Right atrium auricular region (tissue), 2 donors: ENCODE measurements at places on chromosomes 1 and 21. TPM values are rescaled to one million over a fixed set of nuclear protein-coding genes. Genes with fewer than 3 reads are reported as not detected.

DNA sequence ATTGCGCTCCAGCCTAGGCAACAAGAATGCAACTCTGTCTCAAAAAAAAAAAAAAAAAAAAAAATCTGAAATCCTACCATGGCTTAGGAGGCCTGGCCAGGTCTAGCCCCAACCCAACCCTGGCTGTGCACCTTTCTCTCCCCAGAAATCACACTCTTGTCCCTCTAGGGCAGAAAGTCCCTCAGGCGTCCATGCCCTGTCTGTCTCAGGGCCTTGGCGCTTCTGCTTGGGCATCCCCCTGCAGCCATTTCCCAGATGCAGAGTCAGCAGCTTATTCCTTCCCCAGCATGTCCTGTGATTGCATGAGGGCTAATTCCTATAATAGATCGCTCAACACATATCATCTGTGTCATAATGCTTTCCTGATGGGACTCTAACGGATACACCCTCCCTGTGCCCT is 57.3 kb upstream of the PCP4 start:
- no peak for DNase-seq

- DNase-seq, result no peak
Measured at GRCh38 chr21:36145259-36145658, 10.4 kb downstream of the CBR3 start.

GRCh38 chr1:44296086-44296485 is 59.0 kb downstream of the ERI3 start:
- no peak for DNase-seq

DNA sequence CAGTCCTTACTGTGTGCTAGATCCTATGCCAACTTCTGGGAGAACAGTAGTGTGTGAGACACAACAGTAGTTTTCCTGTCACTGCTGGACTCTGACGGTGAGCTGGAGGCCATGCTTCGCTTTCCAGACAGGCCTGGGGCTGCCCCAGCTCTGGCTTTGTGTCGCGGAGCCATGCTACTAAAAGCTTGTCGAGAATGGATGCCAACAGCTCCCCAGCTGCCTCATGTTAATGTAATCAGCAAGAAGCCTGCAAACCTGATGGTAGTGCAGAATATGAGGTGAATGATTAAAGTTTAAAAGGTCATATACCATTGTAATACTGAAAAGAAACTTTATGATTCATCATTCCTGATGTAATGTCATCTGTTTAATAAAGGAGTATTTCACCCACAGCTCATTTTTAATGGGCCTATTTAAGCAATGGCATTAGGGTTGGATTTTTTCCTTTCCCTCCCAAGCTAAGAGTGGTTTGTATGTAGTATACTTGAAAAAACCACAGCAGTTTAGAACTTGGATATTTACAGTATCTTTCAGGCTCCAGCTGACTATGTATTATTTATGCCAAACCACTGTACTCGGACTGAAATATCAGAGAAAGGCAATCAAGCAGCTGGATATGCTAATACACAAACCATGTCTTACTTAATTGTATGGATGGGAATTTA is 343.0 kb downstream of the NUF2 start:
- DNase-seq, result no peak

GRCh38 chr1:239892602-239893001 is 199.1 kb upstream of the FMN2 start:
- no peak for DNase-seq

DNA sequence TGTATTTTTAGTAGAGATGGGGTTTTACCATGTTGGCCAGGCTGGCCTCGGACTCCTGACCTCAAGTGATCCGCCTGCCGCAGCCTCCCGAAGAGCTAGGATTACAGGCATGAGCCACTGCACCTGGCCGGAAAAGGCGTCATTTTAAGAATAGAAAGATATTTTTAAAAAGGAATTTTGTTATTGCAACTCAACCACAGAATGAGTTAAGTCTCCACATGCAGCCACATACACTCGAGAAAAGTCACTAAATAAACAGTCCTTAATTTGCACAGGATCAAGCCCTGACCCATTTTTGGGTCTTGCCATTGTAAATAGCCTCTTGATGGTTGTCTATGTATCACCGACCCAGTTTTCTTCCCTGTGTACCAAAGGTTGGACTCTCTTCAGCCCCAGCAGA is 85.5 kb downstream of the FBXO2 start:
- DNase-seq, result no peak

- DNase-seq, result no peak
Measured at GRCh38 chr1:29451368-29451892, 215.1 kb downstream of the PTPRU start.

DNA sequence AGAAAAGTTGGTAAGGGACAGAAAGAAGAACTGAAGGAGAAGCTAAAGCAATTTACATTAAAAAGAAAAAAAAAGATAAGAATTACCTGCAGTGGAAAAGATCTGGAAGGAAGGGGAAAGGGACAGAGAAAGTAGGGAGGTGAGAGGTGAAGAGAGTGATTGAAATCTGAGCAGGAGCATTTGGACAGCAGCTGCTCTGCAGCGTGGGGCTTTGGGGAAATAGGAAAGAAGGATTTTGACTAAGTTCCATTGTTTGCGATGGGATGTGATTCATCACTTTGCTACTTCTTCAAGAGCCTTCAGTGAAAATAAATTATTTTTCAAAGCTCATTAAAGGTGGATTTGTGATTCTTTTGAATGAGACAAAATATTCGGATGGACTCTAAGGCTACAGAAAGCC is 26.1 kb upstream of the NMNAT2 start:
- no peak for DNase-seq

DNA sequence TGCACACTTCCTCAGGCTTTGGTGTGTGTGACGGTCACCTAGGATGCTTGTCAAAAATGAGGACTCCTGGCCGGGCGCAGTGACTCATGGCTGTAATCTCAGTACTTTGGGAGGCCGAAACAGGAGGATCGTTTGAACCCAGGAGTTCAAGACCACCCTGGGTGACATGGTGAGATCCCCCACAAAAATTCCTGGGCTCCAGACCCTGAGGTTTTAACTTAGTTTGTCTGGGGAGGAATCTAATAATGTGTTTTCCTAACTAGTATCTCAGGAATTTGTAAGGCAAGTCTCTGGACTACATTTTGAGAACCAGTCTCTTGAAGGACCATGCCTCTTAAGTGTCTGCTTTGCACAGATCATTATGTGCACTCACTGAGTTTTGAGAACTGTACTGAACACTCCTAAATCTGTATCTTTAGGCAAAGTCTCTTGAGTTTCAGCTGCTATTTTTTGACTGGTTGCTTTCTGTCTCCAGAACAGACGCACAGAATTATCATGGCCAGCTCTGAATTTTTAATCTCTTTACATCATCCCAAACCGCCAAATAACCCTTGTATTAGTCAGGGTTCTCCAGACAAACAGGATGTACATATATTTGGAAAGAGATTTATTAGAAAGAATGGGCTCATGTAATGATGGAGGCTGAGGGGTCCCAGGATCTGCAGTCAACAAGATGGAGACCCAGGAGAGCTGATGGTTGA is 45.5 kb upstream of the VANGL1 start:
- no peak for DNase-seq

- DNase-seq, result no peak
Measured at GRCh38 chr21:30232011-30232410, 16.1 kb upstream of the CLDN8 start.

- no peak for DNase-seq
Measured at GRCh38 chr21:45011911-45012661, 62.3 kb upstream of the ADARB1 start.

GRCh38 chr1:165481820-165482532 is 37.0 kb upstream of the RXRG start:
- DNase-seq, result no peak

DNA sequence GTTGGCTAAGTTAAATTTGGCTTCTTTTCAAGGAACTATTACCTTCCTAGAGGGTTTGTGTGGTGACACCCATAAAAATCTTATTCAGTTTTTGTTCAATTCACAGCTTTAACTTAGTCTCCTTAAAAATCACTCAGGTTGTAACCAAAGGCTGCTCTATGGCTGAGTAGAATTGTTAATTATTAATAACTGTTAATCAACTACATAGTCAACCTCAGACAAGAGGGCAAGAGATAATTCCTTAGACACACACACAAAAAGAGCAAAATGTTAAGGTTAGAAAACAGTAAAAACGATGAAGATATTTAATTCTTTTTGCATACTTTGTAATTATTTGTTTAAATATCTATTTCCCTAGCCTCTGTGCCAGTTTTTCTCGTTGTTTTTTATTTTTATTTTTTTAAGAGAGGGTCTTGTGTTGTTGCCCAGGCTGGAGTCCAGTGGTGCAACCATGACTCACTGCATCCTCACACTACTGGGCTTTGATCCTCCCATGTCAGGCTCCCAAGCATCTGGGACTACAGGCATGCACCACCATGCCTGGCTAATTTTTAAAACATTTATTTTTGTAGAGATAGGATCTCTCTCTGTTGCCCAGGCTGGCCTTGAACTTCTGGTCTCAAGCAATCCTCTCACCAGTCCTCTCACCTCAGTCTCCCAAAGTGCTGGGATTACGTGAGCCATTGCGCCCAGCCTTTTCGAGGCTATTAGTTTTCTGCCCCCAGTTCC is 215.2 kb downstream of the DISC1 start:
- no peak for DNase-seq

GRCh38 chr1:221188458-221188857 is 309.2 kb downstream of the HLX start:
- no peak for DNase-seq

DNA sequence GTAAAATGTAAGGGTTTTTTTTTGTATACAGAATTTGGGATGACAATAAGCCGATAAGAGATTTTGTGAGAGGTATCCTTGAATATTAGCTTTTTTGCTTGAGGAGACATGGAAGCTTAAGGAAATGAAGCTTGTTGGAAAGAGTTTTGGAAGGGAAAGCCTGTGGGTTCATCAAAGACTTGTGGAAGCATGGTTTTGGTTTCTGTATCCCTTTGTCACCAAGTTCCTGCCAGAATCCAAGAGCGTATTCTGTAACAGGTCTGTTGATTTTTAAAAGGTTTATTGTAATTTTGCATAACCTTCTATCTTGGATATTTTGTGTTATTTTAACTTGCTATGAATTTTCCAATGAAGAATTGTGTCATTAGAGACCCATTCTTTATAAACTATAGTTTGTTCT is 38.1 kb downstream of the TMED5 start:
- DNase-seq, result no peak

- DNase-seq, result no peak
Measured at GRCh38 chr21:17828223-17828622, 9.1 kb upstream of the C21orf91 start.

GRCh38 chr1:54866801-54867716 is 19.9 kb downstream of the DHCR24 start:
- DNase-seq, result no peak

DNA sequence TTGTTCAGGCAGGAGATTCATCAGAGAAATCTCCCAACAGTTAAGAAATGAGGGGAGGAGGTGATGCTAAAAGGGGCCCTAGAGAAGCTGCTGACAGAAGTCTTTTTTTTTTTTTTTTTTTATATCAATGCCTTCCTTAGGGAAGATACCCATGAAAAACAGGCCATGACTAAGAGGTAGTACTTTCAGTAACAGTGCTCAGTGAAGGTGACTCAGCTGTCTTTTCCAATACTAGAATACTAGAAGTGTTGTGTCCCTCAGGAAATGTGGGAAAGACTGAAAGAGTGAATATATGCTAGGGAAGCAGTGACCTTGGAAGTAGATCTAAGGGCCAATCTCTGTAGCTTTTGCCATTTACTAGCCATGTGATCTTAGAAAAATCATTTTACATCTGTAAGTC is 52.4 kb upstream of the SLFNL1 start:
- DNase-seq, result no peak

GRCh38 chr1:226606311-226607267 is 58.0 kb downstream of the STUM start:
- no peak for DNase-seq

- DNase-seq, result no peak
Measured at GRCh38 chr1:209134001-209134400, 449.5 kb upstream of the CAMK1G start.

DNA sequence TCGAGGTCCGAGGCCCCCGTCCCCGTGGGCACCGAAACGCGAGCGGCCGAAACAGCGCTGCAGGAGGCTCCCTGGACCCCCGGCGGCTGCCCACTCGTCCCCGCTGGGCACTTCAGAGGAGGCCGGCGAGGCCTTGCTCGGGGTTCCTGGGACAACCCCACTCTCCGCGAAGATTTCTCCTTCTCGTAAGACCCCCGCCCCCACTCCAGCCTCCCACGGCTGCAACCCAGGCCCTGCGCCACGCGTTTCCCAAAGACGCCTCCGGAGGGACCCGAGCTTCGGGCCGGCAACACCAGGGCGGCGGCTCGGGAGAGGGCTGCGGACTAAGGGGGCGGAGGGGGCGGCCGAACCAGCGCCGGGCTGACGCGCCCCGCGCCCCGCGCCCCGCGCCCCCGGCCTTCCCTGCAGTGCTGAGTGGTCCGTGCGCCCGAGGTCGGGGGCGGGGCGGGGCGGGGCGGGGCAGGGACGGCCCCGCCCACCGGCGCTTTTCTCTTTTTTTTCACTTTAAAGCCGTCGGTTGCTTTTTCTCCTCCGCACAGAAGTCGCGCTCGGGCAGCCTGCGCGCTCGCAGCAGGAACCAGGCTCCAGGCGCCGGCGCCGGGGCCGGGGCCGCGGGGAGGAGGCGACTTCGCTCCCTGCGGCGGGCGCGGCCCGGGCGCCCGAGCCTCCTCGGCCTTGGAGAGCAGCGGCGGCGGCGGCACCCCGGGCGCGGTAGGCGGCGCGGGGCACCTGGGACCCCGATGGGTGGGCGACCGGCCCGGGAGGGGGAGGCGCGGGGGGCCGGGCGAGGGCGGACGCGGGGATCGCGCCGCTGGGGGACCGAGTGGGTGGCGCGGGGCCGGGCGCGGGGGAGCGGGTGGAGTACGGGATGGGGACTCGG is at the start of gene SPSB1:
TSS of gene SPSB1 (plus strand) at position 534 of the 880 bp plus-strand sequence. CDS start 62,998 bp downstream, outside the sequence.
- DNase-seq, result peak; percentile 79

DNA sequence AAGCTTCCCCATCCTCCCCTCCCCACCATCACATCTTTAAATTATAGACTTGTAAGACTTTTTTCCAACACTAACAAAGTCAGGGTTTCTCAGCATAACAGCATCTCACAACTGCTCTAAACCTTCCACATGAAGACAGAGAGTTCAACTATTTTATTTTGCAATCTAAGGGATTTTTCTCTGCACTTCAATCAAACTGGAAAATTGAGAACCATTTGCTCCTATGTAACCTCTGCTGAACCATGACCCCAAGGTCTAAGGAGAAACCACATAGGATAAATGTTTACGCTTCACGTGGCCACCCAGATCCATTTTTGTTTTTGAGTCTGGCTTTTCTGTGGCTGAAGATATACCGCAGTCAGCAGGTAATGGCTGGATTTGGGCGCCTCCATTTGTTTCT is 13.2 kb downstream of the ERRFI1 start:
- DNase-seq, result no peak

GRCh38 chr1:44377925-44378784 is 23.1 kb upstream of the ERI3 start:
- DNase-seq, result no peak

TRIM17 gene
- not detected for total RNA-seq

ARMH1 gene
- total RNA-seq, result 5.2 TPM

C1QB gene
- 82.5 TPM for total RNA-seq

DUSP23 gene
- 42.9 TPM for total RNA-seq

KANK4 gene
- 0.12 TPM for total RNA-seq

GJA4 gene
- 50.9 TPM for total RNA-seq

CFAP57 gene
- not detected for total RNA-seq

SPATA17 gene
- total RNA-seq, result 3.0 TPM

AMY2A gene
- not detected for total RNA-seq

TSTD1 gene
- 118 TPM for total RNA-seq
